Muscle of leg (tissue), 16 donors: ENCODE measurements at places on chromosomes 6 and 20. TPM values are rescaled to one million over a fixed set of nuclear protein-coding genes. Genes with fewer than 3 reads are reported as not detected.

Gene BACH2
- 3.6 TPM for total RNA-seq

Gene MUCL3
- total RNA-seq, result not detected

Gene TBCC
- total RNA-seq, result 27.0 TPM

Gene MYH7B
- total RNA-seq, result 21.7 TPM

Gene SALL4
- total RNA-seq, result 0.18 TPM

Gene CGA
- 4.3 TPM for total RNA-seq

Gene ZNF831
- total RNA-seq, result 0.18 TPM

Gene SLC26A8
- total RNA-seq, result not detected
